ENCODE measurements at places on chromosomes 5 and 9. TPM values are rescaled to one million over a fixed set of nuclear protein-coding genes. Genes with fewer than 3 reads are reported as not detected.

The TMEM215 gene
- 0.21 TPM for total RNA-seq

The KIF20A gene
- 25.4 TPM for total RNA-seq

The SLF1 gene
- total RNA-seq: 27.3 TPM

The PCDH12 gene
- total RNA-seq: 14.6 TPM

The BAAT gene
- total RNA-seq: not detected

The ORM2 gene
- not detected for total RNA-seq

The ZNF658 gene
- 18.9 TPM for total RNA-seq

The SPINK5 gene
- total RNA-seq: 0.21 TPM

The CDKN2B-AS1 gene
- 2.2 TPM for total RNA-seq

The SLC2A8 gene
- 20.8 TPM for total RNA-seq

The GLDC gene
- 0.74 TPM for total RNA-seq

The ASS1 gene
- 59.5 TPM for total RNA-seq

The ZDHHC12 gene
- 6.3 TPM for total RNA-seq

The CNTLN gene
- 49.3 TPM for total RNA-seq

The ARL14EPL gene
- total RNA-seq: not detected

The FAM153A gene
- total RNA-seq: not detected

The MSMP gene
- total RNA-seq: 0.53 TPM

The ARID3C gene
- total RNA-seq: not detected

The KLF9 gene
- total RNA-seq: 15.4 TPM

The PGM5 gene
- 206 TPM for total RNA-seq

The LCNL1 gene
- total RNA-seq: 0.11 TPM

Measured in urinary bladder (tissue), 4 donors.